KG1 (cell line): ENCODE measurements at places on chromosomes 7 and 10.

DNA sequence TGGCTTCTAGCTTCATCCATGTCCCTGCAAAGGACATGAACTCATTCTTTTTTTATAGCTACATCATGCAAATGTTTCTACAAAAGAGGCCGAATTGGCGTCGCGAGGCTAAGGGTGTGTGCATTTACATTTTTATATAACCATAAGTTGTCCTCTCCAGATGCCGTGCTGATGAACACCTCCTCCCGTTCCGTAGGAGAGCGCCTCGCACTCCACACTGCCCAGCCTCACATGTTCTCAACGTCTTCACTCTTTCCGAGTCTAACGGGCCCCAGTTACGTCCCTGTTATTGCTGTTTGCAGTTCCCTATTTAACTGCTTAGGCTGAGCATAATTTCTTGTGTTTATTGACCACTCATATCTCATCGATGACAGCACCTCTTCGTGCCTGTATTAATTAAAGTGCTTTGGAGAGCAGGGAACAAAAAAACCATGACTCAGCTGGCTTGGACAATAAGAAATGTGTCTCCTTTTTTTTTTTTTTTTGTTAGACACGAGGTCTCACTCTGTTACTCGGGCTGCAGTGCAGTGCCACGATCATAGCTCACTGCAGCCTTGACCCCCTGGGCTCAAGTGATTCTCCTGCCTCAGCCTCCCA is 113.5 kb upstream of the SDK1 start:
- no peak for DNase-seq

DNA sequence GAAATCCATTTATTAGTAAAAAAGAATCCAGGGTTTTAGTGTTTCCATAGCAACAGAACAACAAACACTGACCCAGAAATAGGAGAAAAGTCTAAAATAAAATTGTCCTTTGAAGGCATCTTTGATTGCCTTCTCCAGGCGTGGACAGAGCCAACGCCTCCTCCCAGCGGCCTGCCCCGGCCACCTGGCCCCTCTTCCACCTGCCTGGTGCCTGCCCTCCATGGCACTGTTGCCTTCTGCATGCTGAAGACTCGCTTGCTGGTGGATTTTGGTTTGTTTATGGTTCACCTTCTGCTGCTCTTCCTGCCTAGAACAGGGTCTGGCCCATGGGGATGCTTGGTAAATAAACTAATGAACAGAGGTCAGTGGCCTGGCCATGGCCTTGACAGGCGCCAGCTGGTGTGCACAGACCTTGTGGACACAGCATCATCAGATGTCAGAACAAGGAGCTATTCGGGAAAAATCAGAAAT is 107.4 kb downstream of the DYNC2I1 start:
- no peak for DNase-seq

GRCh38 chr7:91330191-91330808 is 66.1 kb downstream of the FZD1 start:
- no peak for DNase-seq

- no peak for DNase-seq
Measured at GRCh38 chr7:120320218-120320961, 47.4 kb downstream of the KCND2 start.

DNA sequence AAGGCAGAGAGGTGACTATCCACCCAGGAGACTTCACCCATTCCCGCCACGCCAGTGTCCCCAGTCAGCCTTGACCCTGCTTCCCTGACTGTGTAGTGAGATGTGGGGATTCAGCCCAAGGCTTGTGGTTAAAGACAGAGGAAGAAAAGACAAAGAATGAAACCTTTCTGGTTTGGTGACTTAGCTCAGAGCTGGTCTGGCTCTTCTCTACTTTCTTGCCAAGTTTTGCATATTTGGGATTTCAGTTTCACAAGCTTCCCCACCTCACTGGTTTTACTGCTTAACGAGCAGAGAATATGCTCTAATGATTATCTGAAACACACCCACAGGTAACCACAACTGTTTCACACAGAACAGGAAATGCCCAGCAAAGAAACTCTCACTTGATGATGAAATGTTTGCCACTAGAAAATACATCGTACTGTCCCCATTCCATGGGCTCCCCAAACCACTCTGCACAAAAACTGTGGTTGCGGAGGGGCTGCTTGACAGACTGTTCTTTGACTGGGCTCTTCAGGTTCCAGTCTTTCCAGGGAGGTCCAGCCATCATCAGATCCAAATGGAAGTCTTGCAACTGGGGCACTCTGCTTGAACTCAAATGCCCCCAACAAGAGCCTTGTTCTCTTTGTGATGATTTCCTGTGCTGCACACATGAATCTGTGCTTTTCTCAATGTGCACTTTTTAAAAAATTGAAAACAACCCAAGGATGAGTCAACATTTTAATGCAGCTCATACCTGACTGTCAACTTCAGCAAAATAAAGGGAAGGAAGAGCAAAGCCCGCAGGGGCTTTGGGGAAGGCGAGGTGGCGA is 95.5 kb downstream of the CTBP2 start:
- DNase-seq, result peak; percentile 34

GRCh38 chr10:4931587-4931986 is 31.6 kb upstream of the AKR1C1 start:
- no peak for DNase-seq

DNA sequence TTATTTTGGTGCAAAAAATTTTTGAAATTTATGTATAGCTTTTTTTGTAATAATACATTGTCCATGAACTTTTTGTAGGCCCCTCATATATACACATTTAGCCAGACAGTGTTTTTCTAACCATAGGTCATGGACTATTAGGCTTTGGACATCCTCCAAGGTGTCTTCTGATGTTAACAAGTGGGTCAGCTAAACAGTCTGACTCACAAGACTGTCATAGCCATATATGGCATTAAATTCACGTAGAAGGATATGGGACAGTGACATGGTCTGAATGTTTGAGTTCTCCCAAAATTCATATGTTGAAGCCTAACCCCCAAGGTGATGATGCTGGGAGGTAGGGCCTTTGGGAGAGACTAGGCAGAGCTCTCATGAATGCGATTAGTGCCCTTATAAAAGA is 14.0 kb upstream of the NUB1 start:
- no peak for DNase-seq

DNA sequence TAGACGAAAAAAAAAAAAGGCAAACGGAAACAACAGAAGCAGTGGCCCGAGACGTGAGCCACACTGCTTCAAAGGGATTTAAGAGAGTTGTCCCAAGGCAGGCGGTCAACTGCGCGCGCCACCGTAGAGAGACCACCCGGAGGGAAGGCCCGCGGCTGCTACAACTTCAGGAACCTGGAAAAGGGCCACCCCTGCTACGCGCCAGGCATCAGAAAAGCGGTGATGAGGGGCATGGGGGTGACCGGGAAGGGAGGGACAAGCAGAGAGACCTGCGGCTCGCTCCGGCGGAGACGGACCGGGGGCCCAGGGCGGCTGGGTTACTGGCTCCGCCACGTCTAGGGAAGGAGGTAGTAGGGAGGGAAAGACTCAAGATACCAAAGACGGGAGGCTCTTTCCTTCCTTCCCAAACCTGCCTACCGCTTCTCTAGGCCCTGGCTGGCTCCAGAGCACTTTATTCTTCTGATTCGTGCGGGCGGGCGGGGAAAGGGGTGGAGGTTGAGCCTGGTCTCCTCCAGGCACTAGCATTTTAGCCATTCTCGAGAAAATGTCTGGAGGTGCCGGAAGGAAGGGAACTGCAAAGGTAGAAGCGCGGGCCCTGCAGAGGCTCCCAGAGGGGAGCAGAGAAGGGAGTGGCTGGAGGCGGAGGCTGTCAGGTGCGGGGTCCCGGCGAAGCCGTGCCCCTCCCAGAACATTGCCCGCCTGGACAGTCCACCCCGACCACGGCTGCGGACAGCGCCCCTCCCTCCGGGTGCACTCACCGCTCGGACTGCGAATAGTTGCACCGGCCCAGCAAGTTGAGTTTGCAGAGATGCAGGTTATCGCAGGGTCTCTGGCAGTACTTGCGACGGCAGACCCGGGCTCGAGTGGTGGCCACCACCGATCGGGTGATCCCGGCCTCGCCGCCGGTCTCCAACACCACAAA is 993 bp downstream of the ZC3HAV1 start:
- no peak for DNase-seq

- DNase-seq, result no peak
Measured at GRCh38 chr10:695396-695795, 5.9 kb upstream of the DIP2C start.

DNA sequence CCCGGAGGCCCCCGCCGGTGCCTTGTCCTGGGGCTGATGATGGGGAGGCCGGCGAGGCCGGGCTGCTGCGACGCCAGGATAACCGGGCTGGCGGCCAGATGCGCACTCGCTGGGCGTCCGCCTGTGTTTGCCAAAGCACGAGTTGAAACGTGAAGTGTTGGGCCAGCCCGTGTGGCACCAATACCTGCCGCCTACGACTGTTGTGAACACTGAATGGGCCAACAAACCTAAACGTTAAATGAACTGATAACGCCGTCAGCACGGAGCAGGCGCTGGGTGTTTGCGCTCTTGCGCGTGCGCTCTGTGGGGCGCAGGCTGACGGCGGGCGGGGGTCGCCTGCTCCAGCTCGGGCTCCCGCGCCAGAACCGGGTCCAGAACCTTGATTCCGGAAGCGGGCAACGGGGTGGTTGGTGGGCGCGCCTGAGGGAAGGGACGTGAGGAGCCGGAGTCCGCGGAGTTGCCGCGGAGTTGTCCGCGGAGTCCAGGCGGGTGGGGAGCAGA is 658 bp downstream of the CYP2E1 start:
- DNase-seq, result no peak

DNA sequence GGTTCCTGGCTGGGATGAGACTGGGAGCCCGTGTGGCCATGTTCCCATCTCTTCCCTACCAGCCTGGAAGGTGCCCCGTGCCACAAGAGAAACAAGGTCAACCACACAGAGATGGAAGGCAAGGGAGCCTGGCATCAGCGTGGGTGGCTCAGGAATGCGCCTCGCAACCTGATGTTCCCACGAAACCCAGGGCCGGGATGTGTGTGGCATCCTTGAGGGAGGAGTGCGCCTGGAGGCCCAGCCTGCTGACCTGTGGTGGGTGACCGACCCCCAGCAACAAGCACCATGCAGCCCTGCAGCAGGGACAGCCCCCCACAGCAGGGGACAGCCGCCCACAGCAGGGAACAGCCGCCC is 267.2 kb downstream of the ELFN1 start:
- DNase-seq, result no peak

GRCh38 chr7:36941359-36941758 is 217.1 kb upstream of the AOAH start:
- no peak for DNase-seq

DNA sequence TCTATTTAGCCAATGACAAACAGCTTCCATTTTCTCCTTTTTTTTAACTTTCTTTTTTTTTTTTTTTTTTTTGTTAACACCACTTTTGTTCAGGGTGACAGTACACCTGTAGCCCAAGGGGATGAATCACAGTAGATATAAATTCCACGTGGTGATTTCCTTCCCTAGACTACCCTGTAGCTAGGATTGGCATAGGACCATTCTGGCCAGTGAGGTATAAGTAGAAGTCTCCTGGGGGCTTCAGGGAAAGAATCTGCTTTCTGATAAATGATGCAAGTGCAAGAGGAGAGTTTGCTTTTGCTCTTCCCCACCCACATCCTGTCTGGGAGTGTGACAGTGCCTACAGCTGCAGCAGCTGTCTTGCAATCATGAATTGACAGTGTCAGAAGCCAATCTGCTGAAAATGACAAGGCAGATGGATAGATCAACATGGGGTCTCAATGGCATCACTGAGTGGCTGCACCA is 63.2 kb upstream of the TOMM7 start:
- DNase-seq, result no peak

- DNase-seq, result no peak
Measured at GRCh38 chr10:19930936-19931893, 115.0 kb downstream of the PLXDC2 start.

- DNase-seq, result no peak
Measured at GRCh38 chr10:62634576-62634975, 169.9 kb upstream of the ADO start.

DNA sequence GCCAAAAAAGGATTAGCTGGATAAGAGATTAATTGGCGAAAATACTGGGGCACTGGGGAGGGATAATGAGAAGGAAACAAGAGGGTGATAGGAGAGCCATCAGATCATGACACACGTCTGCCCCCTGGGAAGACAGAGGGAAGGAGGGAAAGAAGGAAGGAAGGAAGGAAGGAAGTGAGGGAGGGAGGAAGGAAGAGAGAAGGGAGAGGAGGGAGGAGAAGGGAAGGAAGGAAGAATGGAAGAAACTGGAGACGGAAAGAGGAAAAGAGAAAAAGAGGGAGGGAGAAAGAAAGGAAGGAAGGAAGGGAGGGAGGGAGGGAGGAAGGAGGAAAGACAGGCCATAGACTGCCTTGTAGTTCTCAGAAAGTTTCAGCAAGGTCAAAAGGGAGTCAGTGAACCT is 37.8 kb upstream of the WAC start:
- DNase-seq, result no peak

DNA sequence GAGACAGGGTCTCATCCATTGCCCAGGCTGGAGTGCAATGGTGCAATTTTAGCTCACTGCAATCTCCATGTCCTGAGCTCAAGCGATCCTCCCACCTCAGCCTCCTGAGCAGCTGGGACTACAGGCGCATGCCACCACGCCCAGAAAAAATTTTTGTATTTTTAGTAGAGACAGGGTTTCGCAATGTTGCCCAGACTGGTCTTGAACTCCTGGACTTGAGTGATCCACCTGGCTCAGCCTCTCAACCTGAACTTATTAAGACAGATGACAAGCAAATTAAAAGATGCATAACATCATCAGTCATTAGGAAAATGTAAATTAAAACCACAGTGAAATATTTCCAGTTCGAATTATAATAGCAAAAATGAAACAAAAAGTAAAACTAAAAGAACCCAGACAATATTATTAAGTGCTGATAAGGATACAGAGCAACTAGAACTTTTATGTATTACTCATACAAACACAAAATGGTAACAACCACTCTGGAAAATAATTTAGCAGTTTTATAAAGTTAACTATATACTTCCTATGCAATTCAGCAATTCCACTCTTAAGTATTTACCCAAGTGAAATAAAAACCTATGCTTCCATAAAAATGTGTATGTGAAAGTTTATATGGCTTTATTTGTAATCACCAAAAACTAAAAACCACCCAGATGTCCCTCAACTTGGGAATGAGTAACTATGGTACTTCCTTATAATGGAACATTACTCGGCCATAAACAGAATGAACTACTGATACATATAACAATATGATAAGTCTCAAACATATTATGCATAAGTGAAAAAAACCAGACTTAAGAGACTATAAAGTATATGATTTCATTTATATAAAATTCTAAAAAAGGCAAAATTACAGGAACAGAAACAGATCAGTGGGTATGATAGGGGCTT is 15.3 kb downstream of the ZFAND4 start:
- DNase-seq, result no peak

- DNase-seq, result no peak
Measured at GRCh38 chr7:96997512-96998032, 7.8 kb upstream of the DLX6 start.

GRCh38 chr10:74262856-74263255 is 111.8 kb downstream of the ADK start:
- DNase-seq, result no peak
